ENCODE measurements at places on chromosomes 1 and 21.

DNA sequence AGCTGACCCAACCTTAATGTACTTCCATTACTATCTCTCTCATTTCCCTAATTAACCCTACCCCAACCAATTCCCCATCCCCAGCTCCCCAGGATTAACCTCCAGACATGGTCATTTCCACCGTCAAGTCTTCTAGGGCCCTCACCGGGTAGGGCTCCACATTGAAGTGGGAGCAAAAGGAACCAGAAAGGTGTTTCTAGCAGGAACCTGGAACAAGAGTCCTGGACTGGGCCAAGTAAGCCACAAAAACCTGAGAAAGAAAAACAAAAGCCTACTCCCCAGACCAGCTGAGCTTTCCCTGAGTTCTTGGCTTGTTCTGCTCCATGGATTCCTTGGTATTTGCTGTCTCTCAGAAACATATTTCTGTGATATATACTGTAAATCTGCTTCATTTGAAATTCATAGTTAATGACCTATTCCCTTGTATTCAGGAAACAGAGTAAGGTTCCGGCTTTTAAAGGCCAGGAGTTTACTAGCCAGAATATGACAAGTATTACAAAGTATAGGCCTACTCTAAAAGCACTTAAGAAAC is 58.4 kb downstream of the SYF2 start:
- DNase-seq = no peak

- peak; percentile 47 for DNase-seq
These were observed at the start of gene ADORA1 for GRCh38 chr1:203127666-203128430. ADORA1 (plus strand) TSS chr1:203127726; CDS start chr1:203128842, 1,116 bp downstream.

GRCh38 chr21:45325206-45326168 is 37.8 kb upstream of the POFUT2 start:
- peak; percentile 43 for DNase-seq

- peak; percentile 54 for DNase-seq
These were observed 48.8 kb upstream of the WASF2 start for GRCh38 chr1:27538793-27539192.

GRCh38 chr1:76939050-76939816 is 72.0 kb downstream of the ST6GALNAC5 start:
- no peak for DNase-seq

DNA sequence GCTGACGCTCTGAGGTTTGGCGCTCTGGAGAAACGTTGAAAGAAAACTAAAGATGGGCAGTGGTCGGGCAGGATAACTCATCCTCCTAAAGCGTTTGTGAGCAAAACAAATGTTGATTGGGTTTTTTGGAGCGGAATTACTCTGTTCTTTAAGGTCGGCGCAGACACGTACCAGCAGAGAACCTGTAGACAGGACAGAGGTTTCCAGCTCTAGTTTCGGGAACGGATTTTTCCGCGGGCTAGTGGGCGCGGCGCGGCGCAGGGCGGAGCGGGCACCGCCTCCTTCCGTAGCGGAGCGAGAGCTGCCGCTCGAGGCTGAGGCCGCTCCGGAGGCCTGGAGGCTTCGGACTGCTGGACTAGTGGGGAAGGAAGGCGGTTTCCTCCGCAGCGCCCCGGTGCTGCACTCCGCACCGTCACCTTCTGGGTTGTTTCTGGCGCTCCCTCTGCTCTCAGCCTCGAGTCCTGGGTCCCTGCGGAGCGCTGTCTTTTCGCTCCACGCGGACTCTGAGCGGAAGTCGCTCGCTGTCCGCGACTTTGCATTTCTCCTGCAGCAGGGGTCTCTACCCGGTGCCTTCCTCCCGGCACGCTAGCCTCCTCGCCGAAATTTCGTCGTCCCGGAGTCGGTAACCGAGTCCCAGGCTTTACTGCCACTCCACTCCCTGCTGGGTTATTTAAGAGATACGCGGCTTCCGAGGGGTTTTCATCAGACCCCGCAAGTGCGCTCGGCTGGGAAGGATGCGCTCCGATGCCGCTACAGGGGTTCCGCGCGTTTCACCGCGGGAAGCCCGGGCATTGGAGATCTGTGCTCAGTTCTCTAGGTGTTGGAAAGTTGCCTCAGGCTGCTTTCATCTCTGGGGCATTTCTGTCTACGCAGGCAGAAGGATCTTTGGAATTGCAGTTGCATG is 7.0 kb downstream of the FOXD2 start:
- no peak for DNase-seq

DNA sequence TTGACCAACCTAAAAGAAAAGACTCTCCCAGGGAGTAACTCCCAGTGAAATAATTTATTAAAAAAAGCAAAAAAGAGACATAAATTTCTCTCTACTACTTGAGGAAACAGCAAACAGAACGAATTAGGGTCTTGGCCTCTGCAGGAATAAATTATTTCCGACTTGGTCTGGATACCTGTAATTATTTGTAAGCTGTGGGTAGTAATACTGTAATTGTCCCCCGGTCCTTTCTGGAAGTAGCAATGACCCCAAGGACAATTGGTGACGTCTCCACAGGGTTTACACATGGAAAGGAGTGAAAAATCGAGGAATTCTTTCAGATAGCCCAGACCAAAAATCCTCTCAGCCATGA is 3.7 kb upstream of the SIM2 start:
- no peak for DNase-seq

DNA sequence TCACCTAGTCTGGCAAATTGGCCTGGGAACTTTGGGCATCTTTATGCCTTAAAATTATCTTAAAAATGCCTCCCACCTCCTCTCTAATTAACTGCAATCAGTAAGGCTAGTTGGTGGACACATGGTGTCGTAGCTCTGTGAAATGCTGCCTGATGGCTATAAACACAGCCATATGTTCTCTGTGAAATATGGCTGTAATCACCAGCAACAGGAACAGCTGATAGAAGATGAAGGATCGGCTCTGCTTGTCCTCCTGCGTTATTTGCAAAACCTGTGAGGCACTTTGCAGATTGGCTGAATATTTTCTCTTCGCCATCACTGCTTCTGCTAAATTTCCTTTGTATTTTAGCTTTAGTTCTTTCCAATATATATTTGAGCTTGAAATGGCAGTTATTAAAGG is 419.6 kb downstream of the RWDD3 start:
- no peak for DNase-seq

DNA sequence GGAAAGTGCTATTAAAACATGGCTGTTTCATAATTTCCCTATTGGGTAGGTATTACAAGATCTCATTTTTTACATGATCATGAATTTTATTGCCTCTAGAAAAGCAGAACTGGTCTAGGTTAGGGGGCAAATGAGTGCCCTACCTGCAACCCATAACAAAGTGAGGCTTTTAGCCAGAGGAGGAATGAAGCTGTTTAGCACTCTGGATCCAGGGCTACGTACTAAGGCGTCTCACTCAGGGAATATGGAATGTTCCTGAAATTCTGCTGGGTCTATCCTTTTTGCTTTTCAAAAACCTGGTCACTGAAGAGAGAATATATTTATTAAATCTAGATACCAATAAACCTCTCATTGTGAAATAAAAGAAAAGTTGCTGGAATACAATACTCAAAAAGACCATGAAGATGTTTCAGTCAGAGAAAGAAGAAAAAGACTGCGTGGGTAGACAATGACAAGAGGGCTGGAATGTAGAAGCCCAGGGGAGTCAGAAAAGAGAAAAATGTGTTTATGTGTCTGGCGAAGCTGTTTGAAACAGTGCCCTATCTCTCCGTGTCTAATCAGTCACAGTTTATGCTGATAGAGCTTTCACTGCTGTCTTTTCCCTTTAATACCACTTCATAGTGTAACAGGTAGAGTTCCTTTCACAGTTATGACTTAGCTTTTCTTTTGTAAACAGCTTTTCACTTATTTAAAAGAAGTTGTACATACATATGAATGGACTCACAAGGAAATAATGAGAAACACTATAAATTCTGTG is 25.0 kb upstream of the SYDE2 start:
- no peak for DNase-seq

- peak; percentile 90 for DNase-seq
These were observed 28.0 kb upstream of the PLEKHG5 start for GRCh38 chr1:6519491-6519934.

DNA sequence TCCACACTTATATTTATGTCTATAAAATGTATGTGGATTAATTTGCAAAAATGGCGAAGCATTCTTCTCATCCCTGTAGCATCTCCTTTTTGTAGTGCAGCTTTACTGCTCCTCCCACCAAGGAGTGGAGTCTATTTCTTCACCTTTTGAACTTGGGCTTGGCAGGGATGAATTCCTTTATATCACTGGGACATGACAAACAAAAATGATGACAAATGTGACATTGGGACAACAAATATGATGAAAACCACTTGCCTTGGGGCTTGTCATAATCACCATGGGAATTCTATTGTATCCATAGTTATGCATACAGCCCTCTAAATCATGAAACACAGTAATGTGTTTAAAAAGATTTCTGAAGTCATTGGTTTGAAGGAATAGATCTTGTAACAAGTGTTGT is 155.0 kb downstream of the TNFSF18 start:
- no peak for DNase-seq

GRCh38 chr1:188514917-188515316 is 1686.2 kb downstream of the PLA2G4A start:
- DNase-seq = no peak

- no peak for DNase-seq
These were observed 1.7 kb downstream of the HCRTR1 start for GRCh38 chr1:31618916-31619846.

DNA sequence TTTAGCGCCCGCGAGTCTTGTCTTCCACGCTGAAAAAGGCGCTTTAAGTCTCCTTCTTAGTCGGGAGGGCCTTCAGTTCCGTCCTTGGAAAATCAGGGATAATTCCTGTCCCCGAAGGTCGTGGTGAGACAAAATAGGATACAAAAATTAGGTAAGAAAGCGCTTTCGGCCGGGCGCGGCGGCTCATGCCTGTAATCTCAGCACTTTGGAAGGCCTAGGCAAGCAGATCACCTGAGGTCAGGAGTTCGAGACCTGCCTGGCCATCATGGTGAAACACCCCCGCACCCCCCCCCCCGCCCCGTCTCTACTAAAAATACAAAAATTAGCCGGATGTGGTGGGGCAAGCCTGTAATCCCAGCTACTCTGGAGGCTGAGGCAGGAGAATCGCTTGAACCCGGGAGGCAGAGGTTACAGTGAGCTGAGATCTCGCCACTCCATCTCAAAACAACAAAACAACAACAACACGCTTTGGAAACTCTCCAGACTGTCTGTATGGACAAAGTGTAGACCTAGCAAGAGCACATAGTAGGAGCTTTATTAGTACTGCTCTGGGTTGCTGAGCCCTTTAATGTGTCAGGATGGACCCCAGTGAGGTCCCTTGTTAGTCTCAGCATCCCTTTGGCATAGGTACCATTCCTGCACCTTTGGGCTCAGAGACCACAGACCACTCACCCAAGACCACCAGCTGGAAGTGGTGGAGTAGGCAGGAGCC is 790 bp upstream of the TMEM54 start:
- no peak for DNase-seq

DNA sequence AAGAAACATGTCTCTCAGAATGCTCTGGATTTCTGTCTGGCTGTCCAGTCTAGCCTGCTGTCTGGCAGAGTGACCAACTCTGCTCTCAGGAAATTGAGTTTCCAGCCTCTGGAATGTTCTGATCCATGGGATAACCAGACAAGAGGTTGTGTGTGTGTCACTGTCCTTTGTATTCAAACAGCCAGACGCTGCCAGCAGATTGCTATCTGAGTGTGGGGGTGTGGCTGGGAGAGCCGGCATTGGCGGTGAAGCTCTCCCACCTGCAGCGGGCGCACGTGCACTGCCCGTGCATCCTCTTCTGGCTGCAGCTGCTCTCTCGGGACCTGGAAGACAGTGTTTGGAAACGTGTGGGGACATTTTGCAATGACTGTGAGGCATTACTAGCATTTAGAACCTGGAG is 26.1 kb downstream of the PKP1 start:
- DNase-seq = peak; percentile 90

DNA sequence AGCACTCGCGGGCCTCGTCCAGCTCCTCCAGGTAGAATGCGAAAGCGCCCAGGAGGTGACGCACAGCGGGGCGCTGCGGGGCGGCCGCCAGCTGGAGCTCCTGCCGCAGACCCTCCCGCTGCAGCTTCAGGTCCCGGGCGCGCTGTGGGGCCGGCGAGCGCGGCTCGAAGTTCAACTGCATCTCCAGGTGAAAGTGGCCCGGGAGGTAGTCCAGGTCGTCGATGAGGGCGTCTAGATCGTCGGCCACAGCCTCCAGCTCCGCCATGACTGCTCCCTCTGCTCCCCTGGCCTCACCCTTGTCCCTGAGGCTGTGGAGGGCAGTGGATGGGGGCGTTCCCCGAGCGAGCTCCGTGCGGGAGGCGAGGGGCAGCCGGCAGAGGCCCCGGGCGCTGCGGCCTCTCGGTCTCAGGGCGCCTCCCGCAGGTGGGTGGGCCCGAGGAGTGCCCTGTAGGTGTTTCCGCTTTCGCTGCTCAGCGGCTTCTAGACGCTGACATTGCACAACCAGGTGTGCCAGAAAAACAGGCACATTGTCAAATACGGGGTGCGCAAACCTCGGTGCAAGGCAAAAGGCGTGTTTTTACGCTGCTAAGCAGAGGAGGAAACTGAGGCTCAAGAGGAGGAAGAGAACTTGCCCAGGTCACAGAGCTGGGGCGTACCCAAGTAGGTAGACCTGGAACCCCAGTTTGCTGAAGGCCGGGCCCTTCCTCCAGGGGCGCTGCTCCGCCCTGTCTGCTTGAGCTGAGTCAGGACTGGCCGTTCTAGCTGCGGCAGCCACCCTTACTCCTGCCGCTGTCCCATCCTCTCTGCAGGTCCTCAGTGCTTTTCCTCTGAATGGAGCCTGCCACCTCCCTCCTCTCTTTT is at the start of gene TTC22:
TTC22 (minus strand) TSS at position 425 of the 861 bp plus-strand sequence; CDS start at position 265, 160 bp downstream.
- peak; percentile 60 for DNase-seq

DNA sequence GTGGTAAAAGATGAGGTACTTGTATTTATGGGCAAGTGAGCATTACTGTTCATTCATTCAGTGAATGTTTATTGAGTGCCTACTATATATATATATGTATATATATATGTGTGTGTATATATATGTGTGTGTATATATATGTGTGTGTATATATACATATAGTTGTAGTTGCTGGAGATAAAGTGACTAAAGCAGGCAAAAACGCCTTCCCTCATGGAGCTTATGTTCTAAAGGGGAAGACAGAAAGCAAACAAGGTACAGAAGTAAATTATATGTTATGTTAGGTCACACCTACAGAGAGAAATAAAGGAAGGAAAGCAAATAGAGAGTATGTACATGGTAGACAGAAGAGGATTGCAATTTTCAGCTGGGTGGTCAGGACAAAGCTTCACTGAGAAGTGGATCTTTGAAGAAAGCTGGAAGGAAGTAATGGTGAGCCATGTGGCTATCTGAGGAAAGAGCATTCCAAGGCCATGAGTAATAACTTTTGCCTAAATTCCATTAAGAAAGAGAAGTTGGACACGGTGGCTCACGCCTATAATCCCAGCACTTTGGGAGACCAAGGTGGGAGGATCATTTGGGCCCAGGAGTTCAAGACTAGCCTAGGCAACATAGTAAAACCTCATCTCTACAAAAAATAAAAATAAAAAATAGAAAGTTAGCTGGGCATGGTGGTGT is 33.5 kb upstream of the KLF17 start:
- no peak for DNase-seq

GRCh38 chr21:23017989-23018388 is 2019.8 kb downstream of the NCAM2 start:
- DNase-seq = no peak

DNA sequence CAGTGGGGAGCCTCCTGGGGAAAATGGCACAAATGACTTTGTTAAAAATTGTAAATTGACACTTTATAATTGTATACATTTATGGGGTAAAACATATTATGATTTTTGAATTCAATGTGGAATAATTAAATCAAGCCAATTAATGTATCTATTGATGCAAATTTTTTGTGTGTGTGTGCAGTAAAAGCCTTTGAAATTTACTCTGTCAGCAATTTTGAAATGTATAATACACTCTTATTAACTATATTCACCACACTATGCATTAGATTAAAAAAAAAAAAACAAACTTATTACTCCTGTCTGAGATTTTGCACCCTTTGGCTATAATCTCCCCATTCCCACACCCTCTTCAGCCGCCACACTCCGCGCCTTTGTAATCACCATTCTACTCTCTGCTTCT is 119.2 kb downstream of the S1PR1 start:
- DNase-seq = no peak

All from NB4 (cell line).